ENCODE measurements at places on chromosomes 2 and 18.

DNA sequence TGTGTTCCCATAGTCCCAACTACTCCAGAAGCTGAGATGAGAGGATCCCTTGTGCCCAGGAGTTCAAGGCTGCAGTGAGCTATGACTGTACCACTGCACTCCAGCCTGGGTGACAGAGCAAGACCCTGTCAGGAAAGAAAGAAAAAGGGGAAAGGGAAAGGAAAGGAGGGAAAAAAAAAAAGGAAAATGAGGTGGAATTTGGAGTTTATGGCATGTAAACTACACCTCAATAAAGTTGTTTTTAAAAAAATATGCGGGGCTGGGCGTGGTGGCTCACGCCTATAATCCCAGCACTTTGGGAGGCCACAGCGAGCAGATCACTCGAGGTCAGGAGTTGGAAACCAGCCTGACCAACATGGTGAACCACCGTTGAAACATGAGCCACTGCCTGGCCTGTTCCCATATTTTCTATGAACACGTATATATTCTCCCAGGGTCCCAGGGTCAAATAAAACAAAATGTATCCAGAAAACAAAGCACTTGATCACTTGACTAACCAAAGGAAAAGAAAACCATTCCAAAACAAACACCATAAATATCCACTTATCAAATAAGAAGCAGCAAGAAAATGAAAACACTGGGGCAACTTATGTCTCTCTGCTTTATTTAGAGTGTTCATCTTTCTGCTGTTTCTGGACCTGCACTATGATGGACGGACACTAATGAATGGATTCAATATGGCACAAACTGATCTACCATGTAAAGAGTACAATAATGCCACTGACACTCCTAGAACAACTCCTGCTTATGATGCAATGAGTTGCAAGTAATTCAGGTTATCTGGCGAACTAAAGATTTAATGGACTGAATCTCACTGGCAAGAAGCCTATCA lies 56.8 kb downstream of the ASXL2 start:
- no peak for DNase-seq

DNA sequence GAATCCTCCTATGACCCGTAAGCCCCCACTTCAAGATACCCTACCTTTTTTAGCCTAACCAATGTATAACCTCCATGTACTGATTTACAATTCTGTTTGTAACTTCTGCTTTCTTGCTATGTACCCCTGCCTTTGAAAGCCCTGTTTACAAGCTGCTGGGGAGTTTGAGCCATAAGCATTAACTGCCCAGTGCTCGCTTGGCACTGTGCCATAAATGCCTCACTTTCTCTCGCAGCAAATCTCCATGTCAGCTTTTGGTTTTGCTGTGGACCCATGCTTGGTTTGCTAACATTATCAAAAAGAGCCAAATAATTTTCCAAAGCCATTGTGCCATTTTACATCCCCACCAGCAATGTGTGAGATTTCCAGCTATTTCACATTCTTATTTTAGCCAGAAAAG lies 51.8 kb downstream of the TEX51 start:
- DNase-seq = no peak

DNA sequence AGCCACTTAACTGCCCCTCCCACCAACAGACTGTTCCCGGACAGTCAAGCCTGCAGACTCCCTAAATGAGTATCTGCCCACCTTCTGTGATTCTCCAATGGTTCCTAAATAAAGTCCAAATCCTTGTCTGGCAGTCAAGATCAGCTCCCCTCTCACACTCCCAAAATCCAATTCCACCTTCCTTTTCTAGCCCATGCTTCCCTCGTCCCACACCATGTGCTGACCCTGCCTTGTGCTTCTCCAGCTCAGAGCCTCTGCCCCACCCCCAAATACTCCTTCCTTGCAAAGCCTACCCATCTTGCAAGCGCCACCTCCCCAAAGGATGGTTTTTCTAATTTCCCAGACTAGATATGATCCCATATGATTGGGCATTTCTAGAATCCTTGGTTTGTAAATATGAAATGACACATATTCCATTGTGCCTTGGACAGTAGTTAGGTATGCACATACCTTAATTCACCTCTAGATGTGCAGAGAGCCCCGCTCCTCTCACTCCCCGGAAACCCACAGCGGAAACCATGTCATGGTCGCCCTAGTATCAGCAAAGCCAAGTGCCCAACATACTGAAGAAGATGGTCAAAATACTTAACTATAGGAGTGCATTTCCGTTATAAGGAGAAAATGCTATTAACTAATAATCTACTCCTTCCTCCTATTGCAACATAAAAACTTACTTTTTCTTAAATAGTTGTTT lies 97.2 kb downstream of the KCTD1 start:
- no peak for DNase-seq

DNA sequence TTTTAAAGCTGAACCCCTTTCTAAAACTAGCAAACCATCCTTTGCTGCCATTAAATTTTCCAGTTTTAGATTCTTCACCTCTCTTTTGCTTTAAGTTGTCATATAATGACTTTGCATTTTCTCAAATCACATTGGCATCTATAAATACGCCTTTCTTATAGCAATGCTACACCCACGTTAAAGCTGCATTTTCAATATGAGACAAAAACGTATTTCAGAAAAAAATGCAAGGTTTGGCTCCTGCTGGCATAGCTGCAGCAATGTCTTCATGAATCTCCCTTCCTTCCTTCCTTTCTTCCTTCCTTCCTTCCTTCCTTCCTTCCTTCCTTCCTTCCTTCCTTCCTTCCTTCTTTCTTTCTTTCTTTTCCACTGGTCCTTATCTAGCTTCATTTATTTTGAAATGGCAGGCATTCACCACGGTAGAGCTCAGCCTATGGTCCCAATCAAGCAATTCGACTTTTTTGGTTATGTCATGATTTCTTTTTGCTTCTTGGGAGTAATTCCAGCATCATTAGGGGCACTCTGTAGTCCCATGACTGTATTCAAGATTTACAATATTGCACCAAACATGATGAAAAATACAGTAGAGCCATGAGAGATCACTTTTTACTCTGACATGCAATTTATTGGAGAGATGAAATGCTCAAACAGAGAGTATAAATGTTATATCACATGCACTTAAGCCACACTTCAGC lies 8.8 kb upstream of the UGT1A10 start:
- no peak for DNase-seq

GRCh38 chr2:37167636-37168180 lies 10.9 kb upstream of the EIF2AK2 start:
- DNase-seq = no peak

- no peak for DNase-seq
These were observed 394.5 kb upstream of the HNRNPA3 start for GRCh38 chr2:176818076-176818475.

- DNase-seq = no peak
These were observed 48.8 kb upstream of the PLB1 start for GRCh38 chr2:28447086-28447485.

GRCh38 chr18:57959278-57959677 lies 84.7 kb upstream of the NEDD4L start:
- DNase-seq = no peak

DNA sequence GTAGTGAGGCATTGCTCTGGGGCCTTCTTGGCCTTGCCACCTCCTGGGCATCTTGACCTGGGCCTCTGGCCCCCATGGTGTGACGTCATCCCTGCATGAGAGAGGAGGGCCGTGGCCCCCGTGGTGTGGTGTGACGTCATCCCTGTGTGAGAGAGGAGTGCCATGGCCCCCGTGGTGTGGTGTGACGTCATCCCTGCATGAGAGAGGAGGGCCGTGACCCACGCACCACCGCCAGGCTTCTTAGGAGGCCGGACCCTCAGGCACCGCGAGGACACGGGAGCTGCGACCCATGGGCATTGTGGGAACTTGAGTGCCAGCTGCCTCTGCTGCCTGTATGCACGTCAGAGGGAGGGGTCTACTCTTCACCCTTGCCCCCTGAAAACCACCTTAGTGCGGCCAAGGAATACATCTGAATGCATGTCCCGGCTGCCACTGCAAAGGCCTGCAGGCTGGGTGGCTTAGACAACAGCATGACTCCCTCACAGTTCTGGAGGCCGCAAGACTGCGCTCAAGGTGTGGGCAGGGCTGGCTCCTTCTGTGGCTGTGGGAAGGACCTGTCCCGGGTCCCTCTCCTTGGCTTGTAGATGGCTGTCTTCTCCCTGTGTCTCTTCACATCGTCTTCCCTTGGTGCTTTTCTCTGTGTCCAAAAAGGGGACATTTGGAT lies 20.8 kb upstream of the OTOS start:
- DNase-seq = no peak

DNA sequence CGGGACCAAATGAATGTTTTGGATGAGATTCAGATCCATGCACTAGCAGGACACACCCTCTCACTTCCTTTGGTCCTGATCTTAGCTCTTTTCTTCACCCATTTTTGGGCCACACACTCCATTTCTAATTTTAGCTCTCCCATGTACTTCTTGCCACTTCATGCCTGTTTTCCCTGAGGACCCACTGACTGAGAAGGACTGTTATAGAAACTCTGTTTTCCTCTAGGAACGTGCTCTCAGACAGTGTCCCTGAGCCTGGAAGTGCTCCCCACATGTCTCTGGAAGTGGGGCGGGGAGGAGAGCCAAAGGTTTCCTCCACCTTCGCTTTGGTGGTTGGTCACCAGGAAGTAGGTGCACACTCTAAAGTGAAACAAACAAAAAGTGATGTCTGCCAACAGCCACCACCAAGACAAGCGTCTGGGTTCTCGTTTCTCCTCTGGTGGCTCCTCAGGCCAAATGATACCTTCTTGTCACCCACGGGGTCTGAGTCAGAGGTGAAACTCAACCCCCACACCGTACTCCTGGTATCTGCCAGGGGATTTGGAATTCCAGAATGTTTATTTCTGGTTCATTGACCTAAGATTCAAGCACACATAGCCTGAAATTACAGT lies 74.7 kb downstream of the MERTK start:
- no peak for DNase-seq

- no peak for DNase-seq
These were observed 29.8 kb upstream of the GALM start for GRCh38 chr2:38636069-38636468.

DNA sequence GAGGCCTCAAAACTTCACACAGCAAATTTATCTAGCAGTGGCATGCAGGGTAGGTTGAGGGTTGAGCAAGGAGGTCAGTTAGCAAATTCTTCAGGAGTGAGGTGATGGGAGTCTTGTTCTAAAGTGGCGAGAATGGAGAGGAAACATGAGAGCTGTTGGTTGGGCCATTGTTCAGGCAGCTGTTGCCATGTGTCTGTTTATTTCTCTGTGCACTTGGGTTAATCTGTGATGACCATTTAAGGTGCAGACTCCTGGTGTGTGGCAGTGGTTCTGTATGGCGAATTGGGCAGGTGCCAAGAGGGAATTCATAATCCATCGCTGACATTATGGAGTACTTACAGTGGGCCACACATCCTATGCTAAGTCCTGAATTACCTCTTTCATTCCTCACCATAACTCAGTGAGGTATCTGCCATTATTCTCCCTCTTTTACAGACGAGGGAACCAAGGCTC lies 30.4 kb downstream of the TMEM178A start:
- DNase-seq = no peak

GRCh38 chr2:83860320-83860719 lies 598.8 kb downstream of the SUCLG1 start:
- DNase-seq = no peak

DNA sequence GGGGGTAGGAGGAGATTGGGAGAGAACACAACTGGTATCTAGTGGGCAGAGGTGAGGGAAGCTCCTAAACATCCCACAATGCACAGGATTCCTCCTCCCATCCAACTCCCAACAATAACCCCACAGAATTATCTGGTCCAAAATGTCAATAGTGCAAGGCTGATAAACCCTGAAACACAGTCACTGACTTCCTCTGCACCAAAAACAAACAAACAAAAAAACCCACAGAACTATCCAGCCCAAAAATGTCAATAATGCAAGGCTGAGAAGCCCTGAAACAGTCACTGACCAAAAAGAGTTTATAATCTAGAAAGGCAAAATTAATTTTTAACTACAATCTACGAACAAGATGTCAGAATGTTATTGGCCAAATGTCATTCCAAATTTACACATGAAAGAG lies 9.8 kb downstream of the TMX3 start:
- DNase-seq = no peak

DNA sequence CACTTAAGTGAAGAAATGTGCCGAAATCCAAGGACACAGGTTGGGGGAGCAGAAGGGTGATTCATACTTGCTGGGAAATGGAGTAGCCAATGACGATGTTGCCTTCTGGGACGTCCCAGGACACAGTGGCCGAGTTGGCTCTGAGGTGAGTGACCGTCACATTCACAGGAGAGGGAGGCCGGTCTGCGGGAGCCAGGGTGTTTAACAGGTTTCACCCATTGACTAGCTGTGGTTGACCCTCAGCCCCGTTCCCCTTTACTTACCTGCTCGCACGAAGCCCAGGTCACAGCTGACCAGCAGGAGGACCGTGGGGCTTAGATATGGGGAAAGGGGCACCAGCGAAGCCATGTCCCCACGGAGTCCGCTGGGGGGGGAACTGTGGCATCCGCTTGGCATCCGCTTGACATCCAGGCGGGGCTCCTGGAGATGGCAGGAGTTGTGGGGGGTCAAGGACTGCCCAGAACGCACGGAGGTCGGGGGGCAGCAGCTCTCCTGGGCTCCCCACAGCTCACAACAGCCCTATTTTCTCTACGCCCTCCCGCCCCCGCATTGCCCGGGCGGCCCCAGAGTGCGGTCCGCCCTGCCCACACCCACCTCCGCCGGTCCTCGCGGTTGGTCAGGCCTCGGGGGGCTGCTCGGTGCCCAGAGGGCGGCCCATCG lies 586 bp downstream of the FNDC4 start:
- DNase-seq = no peak

DNA sequence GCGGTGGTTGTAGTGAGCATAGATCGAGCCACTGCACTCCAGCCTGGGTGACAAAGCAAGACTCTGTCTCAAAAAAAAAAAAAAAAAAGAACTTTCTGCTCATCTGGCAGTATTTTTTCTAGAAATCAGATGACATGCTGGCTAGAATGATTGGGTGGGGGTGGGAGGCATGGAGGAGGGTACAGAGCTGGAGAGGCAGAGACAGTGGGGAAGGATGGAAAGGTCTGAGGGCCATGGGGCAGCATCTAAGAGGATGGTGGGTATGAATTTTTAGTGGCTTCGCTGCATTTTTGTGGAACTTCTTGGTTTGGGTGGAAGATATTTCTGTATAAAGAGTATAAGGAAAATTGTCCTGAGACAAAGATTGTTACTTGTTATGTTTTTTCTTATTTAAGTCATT lies 23.3 kb downstream of the ARMC9 start:
- no peak for DNase-seq

DNA sequence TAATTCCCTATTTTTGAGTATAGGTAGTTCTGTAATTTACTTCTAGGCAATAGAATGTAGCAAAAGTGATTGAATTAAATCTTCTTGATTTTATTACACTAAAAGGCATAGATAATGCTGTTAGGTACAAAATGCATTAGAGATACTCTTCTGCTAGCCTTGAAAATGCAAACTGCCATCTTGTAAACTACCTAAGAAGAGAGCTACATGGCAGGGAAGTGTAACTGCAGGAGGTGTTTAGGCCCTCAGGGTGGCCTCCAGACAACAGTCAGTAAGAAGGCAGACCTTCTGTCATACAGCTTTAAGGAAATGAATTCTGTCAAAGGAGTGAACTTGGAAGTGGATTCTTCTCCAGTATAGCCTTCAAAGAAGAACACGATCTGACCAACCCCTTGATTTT lies 1396.8 kb upstream of the SLC39A10 start:
- no peak for DNase-seq
